ENCODE measurements at places on chromosomes 7 and 10.

DNA sequence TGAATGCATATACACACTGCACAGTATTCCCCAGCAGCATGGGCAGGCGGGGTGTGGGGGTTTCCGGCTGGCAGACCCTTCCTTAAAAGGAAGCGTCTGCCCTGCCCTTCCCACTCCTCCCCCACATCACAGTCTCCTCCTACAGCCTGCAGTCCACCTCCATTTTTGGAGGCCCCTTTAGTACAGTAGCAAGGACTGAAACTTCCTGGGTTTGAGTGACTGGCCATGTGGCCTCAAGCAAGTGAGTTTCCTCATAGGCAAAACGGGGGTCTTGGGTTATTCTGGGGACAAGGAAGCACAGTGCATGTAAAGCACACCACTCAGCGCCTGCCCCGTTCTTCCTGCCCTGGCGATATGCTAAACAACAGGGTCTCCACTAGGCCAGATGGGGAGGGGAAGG lies 62.1 kb upstream of the COL13A1 start:
- peak; percentile 63 for DNase-seq

GRCh38 chr7:30894866-30895605 lies 16.6 kb upstream of the AQP1 start:
- no peak for DNase-seq

GRCh38 chr10:99913831-99914235 lies 95.9 kb downstream of the DNMBP start:
- peak; percentile 68 for DNase-seq

GRCh38 chr7:31125171-31125570 lies 73.1 kb downstream of the ADCYAP1R1 start:
- DNase-seq: no peak

- peak; percentile 87 for DNase-seq
These were observed 57.6 kb downstream of the MMRN2 start for GRCh38 chr10:86899670-86900276.

GRCh38 chr7:132412435-132412834 lies 163.8 kb downstream of the PLXNA4 start:
- DNase-seq: no peak

DNA sequence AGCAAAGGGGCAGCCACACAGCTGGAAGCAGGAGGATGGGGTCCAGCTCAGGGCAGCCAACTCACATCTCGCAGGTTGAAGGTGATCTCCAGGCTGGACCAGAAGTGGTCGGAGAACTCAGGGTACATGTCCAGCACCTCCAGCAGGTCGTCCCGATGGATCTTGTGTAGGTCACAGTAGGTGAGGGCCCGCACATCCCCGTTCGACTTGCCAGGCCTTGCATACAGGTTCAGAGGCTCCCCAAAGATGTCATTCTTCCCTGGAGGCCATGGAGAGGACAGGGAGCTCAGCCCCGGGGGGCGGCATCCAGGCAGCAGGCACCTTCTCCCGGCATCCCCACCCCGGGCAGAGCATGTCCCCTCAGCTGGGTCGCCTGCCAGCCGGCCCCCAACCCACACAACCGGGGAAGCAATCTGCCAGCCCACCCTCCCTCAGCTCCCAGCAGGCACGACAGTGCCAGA lies 29.3 kb downstream of the KCNH2 start:
- DNase-seq: no peak

- no peak for DNase-seq
These were observed 15.0 kb downstream of the CLRN3 start for GRCh38 chr10:127877699-127878098.

GRCh38 chr10:127013691-127014473 lies 108.7 kb downstream of the DOCK1 start:
- no peak for DNase-seq

GRCh38 chr7:51346126-51346525 lies 29.5 kb upstream of the COBL start:
- DNase-seq: no peak

DNA sequence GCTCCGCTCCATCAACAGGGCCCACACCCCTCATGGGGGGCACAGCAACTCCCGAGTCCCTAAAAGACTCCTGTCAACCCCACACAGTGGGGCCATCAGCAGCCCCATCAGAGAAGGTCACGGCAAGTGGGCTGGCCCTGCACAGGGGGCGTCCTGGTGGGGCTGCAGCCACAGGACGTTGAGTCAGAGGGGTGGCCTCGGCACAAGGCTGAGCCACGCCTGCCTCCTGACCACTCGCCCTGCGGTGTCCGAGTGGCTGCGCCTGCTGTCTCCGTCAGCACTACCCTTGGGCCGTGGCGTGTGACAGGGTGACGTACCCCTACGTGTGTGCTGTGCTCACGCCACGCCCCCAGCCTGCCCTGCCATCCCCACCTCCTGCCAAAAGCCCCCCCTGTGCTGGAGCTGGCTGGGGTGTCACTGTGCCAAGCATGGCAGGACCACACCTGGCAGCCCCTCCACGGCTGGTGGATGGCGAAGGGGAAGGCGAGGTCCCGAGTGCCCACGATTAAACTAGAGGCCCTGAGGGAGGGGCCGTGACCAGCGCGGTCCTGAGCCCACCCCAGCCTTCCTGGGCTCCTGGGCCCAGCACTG lies 26.0 kb upstream of the NKX6-2 start:
- no peak for DNase-seq

- no peak for DNase-seq
These were observed 39.1 kb upstream of the ANAPC16 start for GRCh38 chr10:72176701-72177100.

GRCh38 chr7:28608731-28609130 lies 196.4 kb downstream of the CREB5 start:
- no peak for DNase-seq

DNA sequence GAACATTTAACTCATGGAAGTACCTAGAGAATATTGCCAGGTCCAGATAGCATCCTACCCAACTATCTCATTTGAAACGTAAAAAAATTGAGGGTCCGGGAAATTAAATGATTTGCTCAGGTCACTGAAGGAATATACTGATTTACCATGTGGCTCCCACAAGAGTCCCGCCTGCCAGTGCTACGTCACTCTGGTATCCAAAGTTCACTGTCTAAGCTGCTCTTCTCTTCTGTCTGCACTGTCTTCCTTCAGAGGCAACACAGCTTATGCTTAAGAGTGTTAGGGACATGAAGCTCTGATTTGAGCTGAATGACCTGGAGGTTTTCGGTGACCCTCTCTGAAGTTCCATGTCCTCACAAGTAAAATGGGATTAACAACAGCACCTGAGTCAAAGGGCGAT lies 114.6 kb downstream of the PDE1C start:
- no peak for DNase-seq

GRCh38 chr7:107700570-107700969 lies 39.9 kb downstream of the SLC26A4 start:
- DNase-seq: no peak

GRCh38 chr10:16975188-16975587 lies 154.4 kb downstream of the CUBN start:
- no peak for DNase-seq

DNA sequence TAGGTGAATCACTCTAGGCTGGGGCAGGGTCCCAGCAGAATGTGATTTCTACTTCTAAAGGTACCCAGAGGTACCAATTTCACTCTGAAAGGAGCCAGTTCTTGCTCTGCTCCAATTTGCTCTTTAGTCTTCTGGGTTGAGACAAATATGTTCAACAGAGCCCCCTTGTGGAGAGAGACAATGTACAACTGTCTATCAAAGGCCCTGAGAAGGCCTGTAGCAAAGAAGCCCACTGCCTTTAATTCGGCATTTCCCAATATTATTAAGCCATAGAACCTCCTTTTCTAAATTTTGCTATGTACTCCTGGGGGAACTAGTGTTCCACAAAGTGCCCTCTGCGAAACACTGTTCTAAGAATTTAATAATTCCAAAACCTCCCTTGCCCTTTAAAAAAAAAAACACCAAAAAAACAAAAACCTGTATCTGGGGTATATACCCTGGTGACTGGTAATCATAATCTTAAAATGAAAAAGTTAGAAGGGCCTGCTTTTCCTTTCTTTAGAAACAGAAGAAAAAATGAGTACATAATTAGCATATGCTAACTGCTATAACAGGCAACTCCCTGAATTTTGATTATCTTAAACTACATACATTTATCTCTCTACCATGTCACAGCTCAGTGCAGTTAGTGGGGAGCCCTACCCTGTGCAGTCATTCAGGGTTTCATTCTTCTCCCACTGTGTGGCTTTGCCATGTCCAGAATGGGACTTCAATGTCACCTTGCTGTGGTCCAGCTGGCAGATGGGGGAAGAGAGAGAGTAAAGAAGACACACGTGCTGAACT lies 160.9 kb upstream of the BMPER start:
- DNase-seq: no peak

DNA sequence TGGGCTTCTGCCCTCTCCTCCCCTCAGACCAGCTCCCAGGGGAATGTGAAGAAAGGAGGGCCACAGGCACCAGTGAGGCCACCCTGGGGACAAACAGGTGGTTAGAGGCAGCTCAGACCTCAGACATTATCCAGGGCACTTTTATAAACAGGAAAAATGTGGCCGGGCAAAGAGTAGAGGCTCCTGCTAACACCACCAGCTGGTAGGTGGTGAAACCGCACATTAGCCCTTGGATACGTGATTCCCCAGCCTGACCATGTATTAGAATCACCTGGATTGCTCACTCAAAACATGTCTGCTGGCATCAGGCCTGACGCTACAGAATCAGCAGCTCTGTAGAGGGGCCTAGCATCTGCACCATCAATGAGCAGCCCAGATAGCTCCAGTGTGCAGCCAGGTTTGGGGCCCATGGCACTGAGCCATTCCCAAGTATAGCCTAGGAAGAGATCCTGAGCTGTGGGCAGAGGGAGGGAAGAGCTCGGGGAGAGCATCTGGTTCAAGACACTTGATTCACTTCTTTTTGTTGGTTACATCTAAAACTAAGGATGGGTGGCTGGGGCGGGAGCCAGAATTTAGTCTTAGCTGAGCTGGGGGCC lies 37.1 kb downstream of the GPR26 start:
- no peak for DNase-seq

- DNase-seq: no peak
These were observed 64.9 kb downstream of the STEAP1B start for GRCh38 chr7:22435105-22435504.

GRCh38 chr7:156157409-156158012 lies 345.2 kb upstream of the SHH start:
- DNase-seq: no peak

GRCh38 chr10:52674474-52674873 lies 98.1 kb downstream of the MBL2 start:
- no peak for DNase-seq

DNA sequence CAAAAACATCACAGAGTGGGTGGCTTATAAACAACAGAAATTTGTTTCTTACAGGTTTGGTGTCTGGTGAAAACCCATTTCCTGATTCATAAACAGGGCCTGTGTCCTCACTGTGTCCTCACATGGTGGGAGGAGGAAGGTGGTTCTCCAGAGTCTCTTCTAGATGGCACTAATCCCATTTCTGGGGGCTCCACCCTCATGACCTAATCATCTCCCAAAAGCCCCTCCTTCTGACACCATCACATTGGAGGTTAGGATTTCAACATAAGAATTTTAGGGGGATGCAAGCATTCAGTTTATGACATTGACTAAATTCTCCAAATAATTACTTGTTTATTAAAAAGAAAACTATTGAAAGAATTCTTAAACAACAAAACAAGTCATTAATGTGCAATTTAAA lies 116.0 kb downstream of the CHN2 start:
- DNase-seq: no peak

GRCh38 chr7:116395141-116395791 lies 104.3 kb upstream of the CAV2 start:
- no peak for DNase-seq

- no peak for DNase-seq
These were observed 4.4 kb downstream of the BMPER start for GRCh38 chr7:33909755-33910154.

DNA sequence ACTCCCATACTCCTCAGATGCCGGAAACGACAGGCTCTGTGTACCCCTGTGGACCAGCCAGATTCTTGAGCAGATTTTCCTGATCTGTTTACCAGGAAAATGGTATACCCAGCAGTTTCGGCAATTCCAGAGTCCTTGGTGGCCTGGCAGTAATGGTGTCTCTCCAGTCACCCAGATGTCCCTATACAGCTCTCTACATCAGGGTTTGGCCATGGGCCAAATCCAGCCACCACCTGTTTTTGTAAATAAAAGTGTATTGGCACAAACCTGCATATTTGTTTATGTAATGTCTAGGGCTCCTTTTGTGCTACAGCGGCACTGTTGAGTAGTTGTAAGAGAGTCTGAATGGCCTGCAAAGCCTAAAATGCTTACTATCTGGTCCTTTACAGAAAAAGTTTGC lies 491.3 kb downstream of the RPS24 start:
- DNase-seq: peak; percentile 11

GRCh38 chr7:139854124-139854511 lies 25.1 kb downstream of the TBXAS1 start:
- no peak for DNase-seq

- no peak for DNase-seq
These were observed 67.0 kb downstream of the CDK6 start for GRCh38 chr7:92769394-92769699.

GRCh38 chr10:125795128-125795527 lies 19.5 kb upstream of the MMP21 start:
- DNase-seq: no peak

- peak; percentile 67 for DNase-seq
These were observed 53.9 kb downstream of the CHST15 start for GRCh38 chr10:124039483-124040013.

DNA sequence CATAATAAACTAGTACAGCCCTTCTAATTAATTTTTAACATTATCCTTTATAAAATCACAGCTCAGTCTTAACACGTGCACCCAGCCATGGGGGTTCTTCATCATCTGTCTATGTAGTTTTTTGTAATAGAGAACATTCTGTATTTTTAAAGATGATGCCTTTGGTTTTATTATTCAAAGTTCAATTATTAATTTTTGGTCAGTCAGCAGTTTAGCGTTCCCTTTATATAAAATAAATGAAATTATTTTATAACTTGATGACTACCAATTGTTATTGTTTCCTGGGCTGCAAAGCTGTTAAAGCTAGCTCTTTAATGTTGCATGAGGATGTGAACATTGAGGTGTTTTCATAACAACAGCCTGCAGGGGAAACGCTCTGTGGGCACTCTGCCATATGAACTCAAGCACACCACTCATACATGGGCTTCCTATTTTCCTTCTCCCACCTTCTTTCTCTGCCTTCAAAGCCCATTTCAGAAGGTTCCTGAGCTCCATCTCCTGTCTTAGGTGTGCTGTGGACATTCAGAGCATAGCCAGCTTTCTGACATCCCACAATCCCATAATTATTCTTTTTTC lies 172.0 kb upstream of the YAE1 start:
- DNase-seq: peak; percentile 22

- DNase-seq: no peak
These were observed 91.8 kb downstream of the LARP4B start for GRCh38 chr10:839550-840205.

All from lung (tissue), 17 donors.